ENCODE measurements at places on chromosomes 2 and 18.

DNA sequence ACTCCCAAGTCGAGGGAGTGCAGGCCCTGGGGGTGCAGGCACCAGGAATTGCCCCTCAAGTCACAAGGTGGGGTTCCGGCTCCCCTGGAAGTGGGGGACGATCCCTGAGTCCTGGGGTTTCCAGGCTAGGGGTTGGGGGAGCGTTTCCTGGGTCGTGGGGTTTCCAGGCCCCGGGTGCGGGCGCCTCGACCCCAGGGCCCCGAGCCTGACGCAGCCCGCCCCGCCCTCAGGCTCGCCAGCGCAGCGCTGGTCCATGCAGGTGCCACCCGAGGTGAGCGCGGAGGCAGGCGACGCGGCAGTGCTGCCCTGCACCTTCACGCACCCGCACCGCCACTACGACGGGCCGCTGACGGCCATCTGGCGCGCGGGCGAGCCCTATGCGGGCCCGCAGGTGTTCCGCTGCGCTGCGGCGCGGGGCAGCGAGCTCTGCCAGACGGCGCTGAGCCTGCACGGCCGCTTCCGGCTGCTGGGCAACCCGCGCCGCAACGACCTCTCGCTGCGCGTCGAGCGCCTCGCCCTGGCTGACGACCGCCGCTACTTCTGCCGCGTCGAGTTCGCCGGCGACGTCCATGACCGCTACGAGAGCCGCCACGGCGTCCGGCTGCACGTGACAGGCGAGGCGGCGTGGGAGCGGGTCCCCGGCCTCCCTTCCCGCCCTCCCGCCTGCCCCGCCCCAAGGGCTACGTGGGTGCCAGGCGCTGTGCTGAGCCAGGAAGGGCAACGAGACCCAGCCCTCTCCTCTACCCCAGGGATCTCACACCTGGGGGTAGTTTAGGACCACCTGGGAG lies 12.0 kb downstream of the SIGLEC15 start:
- DNase-seq = no peak

DNA sequence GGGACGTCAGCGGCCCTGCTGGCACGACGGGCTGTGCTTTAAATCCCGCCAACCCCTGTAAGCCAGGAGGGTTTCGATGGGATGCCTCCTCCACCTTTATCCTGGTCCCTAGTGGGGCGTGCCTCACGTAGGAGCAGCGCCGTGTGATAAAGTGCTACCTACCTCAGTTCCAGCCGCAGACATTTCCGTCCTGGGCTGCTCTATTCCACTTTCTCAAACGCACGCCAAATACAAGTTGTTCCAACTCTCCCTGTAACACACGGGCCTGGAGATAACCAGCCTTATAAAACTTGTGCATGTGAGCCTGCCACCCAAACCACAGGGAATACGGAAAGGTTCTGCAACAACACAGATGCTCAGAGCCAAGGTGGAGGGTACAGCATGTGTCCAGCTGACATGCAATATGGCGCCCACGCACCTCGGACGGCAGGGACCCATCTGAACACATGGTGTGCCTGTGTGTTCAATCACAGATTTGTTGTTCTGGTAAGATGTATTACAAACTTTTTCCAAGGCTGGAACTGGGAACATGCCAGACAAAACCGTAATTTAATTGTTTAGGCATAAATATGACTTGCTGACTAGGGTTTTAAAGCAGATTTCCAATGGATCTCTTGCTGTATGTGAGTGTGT lies 47.7 kb downstream of the ZNF516 start:
- DNase-seq = no peak

GRCh38 chr18:71212222-71212621 lies 923.4 kb downstream of the SOCS6 start:
- no peak for DNase-seq

GRCh38 chr2:98634406-98635092 lies 26.2 kb downstream of the UNC50 start:
- DNase-seq = peak; percentile 18

DNA sequence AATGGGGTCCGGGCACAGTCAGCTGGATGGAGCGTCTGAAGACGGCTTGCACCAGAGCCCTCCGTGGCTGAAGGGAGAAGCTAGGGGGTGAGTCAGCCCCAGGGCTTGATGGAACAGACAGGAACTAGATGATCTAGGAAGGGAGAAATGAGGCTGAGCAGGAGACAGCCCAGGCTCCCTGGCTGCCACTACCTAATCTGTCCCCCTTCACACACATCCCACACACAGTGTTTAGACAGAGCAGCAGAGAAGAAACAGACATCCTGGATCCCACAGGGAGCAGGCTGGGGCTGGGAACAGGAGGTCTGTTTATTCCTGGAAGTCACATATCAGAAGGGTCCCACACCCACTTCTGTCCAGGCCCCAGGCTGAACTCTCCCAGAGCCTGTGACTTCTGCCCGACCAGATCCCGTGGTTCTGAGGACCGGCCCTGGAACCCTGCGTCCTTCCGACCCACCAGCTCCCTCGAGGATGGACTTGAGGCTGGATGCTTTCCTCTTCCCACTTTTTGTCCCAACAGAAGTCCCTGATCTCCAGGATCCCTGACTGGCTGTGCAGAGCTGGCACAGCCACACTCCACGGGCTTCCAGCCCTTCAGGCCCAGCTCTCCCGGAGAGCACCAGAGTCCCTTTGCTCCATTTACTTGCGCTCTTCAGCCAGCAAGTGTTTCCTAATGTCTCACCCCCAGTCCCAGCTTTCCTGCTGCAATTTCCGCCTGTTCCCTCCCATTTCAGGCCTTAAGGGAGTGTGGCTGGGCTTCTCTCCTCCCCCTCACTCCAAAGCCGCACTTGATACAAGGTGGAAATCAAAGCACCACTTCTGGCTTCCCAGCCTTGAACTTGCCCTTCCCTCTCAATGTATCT lies 1.5 kb upstream of the GPBAR1 start:
- DNase-seq = no peak

DNA sequence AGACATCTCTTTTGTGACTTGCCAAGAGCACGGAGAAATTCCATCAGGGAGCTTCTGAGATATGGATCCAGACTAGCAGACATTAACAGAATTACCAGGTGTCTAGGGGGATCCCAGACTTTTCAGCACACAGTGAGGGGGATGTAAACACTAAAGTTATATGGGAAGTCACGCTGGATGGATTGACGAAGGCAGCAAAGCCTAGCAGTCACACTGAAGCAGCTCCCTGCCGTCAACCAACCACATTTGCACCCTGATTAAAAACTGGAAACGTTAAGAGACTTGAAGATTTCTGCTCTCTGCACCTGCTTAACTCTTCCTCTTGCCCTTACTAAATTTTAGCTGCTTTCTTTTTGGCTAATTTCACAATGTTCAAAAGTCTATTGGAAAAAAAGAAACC lies 62.5 kb upstream of the BCL2L11 start:
- no peak for DNase-seq

GRCh38 chr2:162480067-162480466 lies 136.1 kb downstream of the GCA start:
- DNase-seq = no peak

DNA sequence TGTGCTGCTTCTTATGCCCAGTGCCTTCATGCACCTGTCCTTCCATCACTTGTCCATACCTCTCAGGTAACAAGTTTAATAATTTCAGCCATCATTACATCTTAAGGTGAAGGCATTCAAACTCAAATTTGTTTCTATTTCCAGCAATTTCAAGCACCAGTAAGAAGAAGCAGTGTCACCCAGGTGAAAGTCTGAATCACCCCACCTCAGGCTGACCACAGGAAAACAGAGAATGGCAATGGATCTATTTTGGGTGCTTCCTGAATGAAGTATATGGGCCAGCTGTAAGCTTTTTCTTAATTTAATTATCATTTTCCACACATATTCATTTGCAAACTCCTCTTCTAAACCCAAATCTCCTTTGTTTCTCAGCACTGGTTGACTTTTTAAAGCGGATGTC lies 372.7 kb upstream of the SOX11 start:
- no peak for DNase-seq

DNA sequence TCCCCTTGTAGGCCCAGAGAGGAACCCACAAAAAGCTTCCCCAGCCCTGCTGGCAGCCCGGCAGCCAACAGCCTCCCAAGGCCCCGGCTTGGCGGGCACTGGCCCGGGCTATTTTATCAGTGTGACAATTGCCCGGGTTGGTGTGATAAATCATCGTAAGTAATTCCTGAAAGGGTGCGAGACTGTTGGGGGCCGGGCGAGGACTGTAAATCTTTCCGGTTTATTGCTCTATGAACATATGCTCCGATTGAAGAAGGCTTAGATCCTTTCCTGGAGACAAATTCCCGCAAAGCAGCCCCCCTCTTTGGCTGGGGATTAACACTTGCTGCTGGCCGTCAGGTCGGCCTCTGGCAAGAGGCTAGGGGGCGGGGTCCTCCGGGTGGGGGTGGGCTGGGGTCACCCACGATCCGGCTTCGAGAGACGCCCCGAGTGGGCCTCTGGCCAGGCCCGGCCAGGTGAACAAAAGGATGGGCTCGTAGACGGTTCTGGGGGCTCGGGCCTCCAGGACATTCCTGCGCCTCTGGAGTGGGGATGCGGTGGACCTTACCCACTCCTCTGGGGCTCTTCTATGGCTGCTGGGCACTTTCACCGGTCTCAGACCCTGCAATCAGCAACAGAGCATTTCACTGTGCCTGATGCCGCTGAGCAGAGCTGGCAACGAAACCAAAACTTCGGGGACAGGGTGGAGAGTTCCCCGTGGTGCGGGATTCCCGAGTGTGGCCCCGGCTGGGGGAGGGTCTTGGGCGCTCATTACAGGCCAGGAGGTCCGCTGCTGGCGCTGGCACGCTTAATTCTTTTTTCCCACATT lies 2.0 kb downstream of the HOXD3 start:
- DNase-seq = no peak

GRCh38 chr2:125386074-125386473 lies 1269.9 kb upstream of the GYPC start:
- no peak for DNase-seq

DNA sequence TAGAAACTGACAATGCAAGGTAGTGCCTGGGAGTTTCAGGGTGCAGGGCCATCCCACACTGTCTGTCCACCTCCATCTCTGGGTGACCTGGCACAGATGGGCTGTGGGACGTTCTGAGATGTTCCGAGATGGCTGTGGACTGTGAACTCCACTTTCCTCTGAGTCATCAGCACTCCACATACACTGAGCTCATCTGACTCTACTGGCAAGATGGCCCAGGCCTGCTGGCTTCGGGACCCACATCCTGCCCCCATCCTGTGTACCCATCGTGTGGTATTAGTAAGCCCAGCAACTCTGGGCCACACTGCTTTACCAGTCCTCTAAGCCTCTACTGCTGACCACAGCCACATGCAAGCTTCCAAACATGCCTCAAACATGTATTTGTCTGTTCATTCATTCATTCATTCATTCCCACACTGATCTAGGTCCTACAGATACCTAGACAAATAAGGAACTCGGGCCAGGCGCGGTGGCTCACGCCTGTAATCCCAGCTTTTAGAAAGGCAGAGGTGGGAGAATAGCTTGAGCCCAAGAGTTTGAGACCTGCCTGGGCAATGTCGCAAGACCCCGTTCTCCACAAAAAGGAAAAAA lies 124.8 kb upstream of the CXCR4 start:
- DNase-seq = no peak

DNA sequence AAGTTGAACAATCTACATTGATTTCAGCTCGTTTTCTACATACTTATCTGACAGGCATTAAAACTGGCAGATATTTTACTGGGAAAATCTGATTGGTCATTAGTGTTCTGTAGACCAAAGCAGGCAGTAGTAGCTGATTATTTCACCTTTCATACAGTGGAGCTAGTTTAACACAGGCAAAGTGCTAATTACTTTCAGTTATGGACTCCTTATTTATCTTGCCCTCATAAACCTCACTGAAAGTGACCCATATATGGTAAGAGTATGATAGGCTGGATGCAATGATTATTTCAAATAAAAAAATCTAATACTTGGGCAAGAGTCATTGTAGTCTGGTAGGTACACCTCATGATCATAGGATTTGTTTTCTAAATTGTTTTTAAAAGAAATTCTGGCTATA lies 129.7 kb downstream of the MYO1B start:
- no peak for DNase-seq

GRCh38 chr2:217246108-217246507 lies 386.2 kb upstream of the TNP1 start:
- DNase-seq = no peak

GRCh38 chr2:238584617-238585016 lies 157.9 kb downstream of the ASB1 start:
- DNase-seq = no peak

GRCh38 chr2:236813766-236814165 lies 244.1 kb downstream of the ACKR3 start:
- no peak for DNase-seq

DNA sequence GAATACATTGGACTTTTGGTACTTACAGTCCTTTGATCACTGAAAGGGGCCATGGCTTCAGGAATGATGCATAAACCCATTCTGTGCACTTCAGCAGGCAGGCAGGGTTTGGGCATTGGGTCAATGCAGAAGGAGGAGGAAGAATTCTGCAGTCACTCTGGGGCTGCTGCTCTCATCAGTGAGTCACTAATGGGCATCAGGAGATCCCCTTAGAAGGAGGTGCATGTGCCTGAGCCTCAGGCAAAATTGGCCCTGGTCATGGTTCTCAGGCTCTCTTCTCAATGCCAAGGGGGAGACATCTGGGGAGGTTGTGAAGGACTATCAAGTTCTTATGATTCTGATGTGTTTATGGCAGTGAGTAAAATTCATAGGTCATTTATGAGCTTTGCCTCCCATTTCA lies 52.0 kb upstream of the TNP1 start:
- no peak for DNase-seq

DNA sequence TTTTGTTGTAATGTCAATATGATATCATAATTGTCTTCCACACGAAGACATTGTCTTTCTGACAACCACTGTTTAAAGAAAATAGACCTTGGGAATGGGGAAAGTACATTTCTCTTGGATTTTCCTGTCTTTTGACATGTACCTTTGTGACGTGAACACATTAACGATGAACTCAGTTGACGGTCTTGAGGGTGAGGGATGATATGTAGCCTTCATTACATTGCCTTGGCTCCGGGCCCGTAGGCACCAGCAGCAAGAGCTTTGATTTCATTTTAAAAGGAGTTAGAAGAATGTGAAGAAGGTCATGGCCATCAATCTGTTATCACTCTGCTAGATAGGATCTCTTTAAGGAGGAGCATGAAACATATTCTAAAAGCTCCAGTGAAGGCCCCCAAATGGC lies 80.9 kb downstream of the LYPD6B start:
- DNase-seq = no peak

- DNase-seq = no peak
Measured at GRCh38 chr2:230793572-230794359, 71.0 kb upstream of the ITM2C start.

Data from K562 (cell line).